ENCODE measurements at places on chromosomes 7 and 10.

DNA sequence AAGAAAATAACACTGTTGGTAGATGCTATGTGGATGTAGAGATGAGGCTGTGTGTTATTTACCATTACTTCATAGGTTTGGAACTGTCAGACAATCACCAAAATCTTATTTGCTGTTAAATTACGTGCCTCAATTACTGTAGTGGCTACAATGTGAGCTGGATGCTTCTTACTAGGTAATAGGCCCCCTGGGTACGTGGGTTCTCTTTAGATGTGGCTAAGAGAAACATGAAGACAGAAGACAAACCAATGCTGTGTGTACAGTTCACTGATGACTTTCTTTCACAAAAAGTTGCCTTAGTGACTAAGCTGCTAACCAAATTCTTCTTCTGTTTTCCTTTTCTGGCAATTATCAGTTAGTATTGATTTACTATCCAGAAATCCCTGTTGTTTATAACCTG lies 144.6 kb downstream of the SEMA3E start:
- DNase-seq = no peak

- no peak for DNase-seq
These were observed 132.6 kb downstream of the SLC25A13 start for GRCh38 chr7:96189129-96189820.

DNA sequence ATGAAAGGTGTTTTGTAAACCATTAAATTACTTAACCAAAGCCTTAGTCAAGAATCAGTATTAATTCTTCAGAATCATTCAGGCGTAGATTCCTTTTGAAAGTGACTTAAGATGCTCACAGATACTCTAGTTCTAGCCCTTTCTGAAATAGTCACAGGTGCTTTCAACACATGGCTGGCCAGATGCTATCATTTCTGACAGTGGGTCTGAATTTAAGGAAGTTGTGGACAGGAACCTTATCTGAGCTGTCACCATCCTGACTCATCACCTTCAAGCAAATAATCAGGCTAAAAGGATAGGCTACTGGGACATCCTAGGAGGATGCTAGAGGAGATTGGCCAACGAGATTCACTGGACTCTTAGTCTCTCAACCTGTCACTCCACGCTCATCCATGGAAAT lies 501.5 kb downstream of the LRMDA start:
- DNase-seq = no peak

DNA sequence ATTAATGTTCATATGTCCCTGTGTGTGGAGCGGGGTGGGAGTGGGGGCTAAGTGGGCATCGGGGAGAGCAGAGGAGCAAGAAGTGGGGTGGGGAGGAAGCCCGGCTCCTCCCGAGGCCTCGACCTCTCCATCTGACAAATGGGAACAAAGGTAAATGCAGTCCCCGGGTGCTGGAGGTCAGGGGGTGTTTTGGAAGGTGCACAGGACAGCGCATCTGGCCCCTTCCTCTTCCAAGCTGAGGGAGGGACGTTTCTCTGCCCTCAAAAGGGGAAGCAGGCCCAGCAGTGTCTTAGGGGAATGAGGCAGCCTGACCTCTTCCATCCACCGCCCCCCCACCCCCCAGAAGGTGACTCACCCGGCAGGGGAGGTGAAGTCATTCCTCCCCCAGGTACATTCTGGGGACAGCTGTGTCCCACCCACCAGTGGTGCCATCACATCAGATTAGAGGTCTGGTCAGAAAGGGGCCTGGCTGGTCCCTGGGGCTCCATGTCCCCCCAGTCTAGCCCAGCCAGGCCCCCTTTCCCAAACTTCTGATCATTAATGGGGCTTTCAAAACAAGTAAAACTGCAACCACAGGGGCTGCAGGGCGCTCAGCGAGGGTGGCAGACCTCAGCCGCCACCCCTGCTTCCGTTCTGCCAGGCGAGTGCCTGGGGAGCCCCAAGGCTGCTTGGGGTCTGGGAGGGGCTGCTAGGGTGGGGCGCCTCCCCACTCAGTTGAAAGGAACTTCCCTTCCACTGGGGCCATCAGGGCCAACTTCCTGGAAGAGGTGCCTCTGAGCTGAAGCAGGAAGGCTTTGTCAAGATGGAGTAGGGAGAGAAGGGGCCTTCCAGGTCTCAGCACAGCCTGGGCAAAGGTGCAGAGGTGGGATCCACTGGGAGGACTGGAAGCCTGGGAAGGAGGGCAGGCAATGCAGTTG lies 10.8 kb downstream of the LFNG start:
- DNase-seq = no peak
